ENCODE measurements at places on chromosomes 3 and 15.

DNA sequence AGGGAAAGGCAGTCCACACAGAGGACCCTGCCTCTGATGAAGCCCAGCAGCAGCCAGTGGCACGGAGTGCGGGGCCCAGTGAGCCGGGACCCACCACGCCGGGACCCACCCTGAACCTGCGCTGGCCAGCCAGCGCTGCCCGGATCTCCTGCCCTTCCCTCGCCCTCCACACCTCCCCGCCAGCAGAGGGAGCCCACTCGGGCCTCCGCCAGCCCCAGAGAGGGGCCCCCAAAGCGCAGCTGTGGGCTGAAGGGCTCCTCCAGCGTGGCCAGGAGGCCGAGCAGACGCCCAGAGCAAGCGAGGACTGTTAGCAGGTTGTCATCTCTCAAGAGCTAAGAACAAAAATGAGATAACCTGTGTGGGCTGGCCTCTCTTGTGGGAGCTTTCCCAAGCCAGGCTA is 81.3 kb upstream of the ATP10A start:
- DNase-seq: no peak

DNA sequence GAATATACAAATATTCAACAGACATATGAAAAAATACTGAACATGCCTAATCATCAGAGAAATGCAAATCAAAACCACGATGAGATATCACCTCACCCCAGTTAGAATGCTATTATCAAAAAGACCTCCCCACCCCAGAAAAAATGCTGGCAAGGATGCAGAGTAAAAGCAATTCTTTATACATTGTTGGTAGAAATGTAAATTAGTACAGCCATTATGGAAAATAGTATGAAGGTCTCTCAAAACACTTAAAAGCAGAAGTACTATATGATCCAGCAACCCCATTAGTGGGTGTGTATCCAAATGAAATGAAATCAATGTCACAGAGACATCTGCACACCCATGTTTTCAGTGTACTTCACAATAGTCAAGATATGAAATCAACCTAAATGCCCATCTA is 308.7 kb downstream of the CHST2 start:
- no peak for DNase-seq

DNA sequence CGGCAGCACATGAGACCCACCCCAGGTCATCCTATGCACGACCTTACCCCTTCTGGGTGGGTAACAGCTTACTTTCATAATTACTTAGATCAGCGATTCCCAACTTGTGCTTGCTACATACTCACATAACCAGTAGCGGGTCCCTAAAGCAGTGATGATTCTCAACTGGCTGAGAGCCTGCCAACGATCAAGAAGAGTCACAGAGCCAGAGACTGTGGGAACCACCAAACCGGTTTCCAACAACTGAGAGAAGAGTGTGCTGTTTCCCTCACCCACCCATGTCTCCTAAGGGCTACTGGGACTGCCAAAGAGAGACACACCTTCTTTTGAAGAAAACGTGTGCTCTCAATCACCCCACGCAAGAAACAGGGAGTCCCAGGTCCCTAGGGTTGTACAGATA is 12.0 kb upstream of the XXYLT1 start:
- no peak for DNase-seq

GRCh38 chr3:13951184-13951583 is 71.3 kb upstream of the WNT7A start:
- DNase-seq: no peak

DNA sequence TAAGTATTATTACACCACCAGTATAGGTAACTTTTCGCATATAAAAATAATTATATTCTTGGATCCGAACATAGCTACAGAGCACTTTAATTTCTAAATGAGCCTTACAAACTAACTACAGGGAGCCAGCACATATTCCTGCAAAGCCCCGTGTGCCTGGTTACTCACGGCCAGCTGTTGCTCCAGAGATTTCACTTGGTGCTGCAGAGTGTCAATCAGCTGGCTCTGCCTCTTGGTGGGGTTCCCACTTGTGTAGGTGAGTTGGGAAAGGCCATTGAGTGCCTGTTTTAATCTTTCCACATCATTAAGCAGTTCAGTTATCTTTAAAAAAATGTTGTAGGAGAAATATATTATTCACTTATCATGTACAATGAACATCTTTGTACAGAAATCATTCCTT is 98.9 kb downstream of the UACA start:
- DNase-seq: no peak

DNA sequence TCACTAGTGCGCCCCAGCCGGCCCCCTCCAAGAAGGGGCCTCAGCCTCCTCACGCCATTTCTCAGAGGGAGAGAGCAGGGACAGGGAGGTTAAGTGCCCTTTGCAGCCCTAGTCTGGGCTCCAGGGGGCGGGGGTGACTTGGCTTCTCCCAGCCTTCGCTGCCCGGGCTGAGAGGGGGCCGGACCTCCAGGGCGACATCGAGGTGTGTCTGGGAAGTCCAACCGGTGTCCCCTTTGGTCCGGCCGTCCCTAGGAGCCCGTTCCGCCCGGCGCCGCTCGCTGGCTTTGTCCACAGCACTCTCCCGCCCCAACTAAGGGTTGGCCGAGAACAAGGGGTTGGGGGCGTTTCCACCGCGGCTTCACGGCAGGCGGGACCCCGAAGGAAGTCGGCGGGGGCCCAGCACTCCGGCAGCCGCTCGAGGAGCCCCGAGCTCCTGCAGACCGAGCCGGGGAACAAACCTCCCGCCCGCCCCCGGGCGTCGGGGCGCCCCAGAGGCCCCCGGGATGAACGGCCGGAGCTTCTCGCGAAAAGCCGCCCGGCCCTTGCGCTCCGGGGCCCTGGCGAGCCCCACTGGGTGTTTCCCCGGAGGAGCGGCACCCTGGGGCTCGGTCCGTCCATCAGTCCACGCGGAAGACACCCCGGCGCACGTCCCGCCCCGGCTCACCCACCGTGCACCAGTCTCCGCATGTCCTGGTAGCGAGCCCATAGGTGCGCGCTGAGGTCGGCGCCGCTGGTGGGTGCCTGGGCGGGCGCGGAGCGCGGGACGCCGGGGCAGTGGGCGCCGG is 627 bp downstream of the NT5DC2 start:
- DNase-seq: no peak

- DNase-seq: no peak
Observed at GRCh38 chr15:40469776-40470390, 901 bp upstream of the CHST14 start.

DNA sequence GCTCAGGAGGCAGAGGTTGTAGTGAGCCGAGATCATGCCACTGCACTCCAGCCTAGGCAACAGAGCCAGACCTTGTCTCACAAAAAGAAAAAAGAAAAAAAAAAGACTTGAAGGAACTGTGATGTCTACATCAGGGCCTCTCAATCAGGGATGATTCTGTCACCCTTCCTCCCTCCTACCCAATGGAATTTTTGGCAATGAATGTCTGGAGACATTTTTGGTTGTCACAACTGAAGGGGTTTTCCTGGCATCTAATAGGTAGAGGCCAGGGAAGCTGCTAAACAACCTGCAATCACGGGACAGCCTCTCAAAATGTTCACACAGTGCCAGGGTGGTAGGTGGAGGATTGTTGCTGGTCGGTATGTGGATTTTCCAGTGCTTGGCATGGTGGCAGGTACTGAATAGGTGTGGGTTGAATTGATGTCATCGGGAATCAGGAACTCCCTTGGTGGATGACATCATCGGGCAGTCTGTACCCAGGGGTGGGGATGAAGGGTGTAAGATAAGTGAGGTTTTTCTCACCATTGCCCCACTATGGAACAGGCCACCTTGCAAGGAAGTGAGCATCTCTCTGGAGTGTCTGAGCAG is 71.3 kb downstream of the MESD start:
- no peak for DNase-seq

- DNase-seq: no peak
Observed at GRCh38 chr15:42133886-42134502, 22.4 kb downstream of the PLA2G4F start.

DNA sequence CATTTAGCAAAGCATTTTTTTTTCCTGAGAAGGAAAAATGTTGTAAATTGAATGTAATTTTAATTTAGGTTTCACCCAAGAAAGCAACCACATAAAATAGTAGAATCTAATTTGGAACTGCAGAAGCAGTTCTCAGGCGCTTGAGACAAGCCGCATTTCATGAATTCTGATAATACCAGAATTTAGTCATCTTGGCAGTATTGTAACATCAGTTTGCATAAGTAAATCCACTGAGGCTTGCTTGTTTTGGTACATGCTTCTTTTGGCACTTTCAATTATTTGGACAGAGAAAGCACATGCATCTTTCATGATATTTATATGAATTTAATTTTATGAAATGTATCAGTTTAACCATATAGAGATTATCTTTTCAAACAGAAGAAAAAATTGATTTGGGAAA is 389.7 kb upstream of the ROBO1 start:
- DNase-seq: no peak

DNA sequence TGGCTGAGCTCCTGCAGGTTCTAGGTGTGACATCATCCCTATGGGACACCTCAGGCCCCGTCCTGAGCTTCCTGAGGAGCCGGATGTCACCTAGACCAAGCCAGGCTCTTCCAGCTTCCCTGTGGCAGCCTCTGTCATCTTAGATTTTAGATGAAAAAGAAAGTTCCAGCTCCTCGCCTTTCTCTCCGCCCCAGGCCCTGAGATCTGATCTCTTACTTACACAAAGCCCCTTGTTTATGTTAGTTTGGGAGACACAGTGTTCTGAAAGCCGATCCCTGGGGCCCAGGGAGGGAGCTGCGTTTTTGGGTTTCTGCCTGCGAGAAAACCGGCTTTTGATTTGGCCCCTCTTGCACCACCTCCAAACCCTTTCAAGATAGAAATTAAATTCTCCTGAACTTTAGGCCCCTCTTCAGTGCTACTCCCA is 40.2 kb upstream of the FAM107A start:
- DNase-seq: no peak

DNA sequence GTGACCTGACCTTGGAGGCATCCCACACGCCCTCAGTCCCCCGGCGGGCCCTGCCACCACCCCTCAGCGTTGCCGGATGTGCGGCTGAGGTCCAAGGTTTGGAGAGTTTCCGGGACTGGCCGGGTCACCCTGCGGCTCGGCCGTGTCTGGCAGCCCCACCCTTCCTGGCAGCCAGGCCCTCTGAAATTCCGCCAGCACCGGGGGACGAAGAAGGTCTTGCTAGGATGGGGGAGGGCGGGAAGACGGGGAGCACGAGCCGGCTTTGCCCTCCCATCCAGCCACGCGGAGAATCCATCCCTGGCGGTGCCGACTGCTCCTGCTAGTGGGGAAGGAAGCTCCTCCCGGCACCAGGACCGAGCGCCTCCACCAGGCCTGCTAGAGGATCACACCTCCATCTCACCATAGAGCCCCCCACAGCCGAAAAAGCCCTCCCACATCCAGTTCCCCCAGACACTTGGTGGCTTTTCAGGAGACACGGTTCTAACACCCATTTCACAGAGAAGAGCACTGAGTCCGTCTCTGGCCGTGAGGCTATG is 81.5 kb downstream of the CPN2 start:
- DNase-seq: no peak

GRCh38 chr15:63544258-63545026 is 40.0 kb downstream of the USP3 start:
- no peak for DNase-seq

DNA sequence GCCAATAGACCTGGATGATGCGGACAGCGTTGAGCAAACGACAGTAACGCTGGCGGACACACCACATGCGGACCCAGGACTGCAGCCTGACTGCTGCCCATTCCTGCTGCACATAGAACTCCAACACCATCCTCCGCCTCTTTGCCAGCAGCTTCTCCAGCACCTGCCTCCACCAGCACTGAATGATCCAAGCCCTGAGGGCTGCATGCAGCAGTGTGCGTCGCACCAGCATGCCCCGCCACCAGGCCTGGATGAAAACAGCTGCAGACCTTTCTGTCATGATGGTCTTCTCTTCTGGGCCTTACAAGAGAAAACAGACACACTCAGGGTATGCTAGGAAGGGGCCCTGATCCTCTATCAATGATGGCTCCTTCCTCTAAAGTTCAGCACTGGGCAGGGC is 1.5 kb downstream of the IQCF5 start:
- DNase-seq: no peak

DNA sequence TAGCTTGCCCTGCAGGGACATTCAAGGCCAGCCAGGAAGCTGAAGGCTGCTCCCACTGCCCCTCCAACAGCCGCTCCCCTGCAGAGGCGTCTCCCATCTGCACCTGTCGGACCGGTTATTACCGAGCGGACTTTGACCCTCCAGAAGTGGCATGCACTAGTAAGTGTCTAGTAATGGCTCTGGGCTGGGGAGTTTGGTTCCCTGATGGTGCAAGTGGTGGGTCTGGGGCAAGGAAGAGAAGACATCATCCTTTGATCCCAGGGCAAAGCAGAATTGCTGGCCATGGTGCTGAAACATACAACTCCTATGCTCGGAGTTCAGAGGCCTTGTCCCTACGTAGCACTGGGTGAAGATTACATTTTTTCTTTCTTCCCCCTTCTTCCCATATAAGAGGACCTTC is 311.4 kb downstream of the EPHB1 start:
- no peak for DNase-seq

GRCh38 chr3:124840331-124840730 is 46.8 kb downstream of the ITGB5 start:
- no peak for DNase-seq

GRCh38 chr3:151908399-151908798 is 35.0 kb downstream of the SUCNR1 start:
- DNase-seq: no peak

GRCh38 chr15:29070471-29071231 is 184.9 kb downstream of the APBA2 start:
- no peak for DNase-seq

DNA sequence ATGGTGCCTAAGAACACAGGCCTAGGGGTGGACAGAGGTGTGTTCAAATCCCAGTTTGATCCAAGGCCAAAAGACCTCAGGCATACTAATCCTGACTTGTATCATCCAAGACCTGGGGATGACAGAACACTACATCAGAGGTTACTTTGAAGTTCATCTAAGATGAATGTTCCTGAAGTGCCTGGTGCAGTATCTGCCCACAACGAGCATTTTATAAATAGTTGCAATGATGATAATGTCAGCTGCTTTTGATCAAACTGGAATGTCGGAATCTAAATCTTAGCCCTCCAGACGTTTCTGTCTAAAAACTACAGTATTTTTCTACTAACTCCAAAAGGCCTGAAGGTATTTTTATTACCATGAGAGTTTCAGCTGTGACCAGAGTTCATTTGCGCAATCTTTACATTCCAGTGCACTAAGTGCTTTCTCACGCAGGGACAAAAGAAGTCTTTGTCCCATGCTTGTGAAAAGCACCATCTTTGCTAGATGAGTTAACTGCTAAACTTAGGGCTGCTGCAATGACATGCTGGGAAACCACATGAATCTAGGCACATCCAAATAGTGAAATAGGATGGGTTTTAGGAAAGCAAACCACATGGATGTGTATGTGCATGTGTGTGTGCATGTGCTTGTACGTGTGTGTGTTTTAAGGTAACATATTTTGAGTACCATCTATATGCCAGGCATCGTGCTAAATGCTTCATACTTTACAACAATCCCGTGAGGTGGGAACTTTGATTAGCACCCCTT is 18.1 kb downstream of the ANXA2 start:
- no peak for DNase-seq

- no peak for DNase-seq
Observed at GRCh38 chr3:110165370-110165743, 828.0 kb upstream of the DPPA4 start.

GRCh38 chr3:94420931-94421330 is 358.1 kb downstream of the NSUN3 start:
- no peak for DNase-seq

- DNase-seq: no peak
Observed at GRCh38 chr15:85704066-85704465, 90.7 kb downstream of the KLHL25 start.
